ENCODE measurements at places on chromosomes 3 and 15. TPM values are rescaled to one million over a fixed set of nuclear protein-coding genes. Genes with fewer than 3 reads are reported as not detected.

The PKM gene
- polyA plus RNA-seq, result 575 TPM

The MED12L gene
- 0.46 TPM for polyA plus RNA-seq

The NIT2 gene
- 43.0 TPM for polyA plus RNA-seq

The AMIGO3 gene
- 0.66 TPM for polyA plus RNA-seq

The SECISBP2L gene
- 85.0 TPM for polyA plus RNA-seq

DNA sequence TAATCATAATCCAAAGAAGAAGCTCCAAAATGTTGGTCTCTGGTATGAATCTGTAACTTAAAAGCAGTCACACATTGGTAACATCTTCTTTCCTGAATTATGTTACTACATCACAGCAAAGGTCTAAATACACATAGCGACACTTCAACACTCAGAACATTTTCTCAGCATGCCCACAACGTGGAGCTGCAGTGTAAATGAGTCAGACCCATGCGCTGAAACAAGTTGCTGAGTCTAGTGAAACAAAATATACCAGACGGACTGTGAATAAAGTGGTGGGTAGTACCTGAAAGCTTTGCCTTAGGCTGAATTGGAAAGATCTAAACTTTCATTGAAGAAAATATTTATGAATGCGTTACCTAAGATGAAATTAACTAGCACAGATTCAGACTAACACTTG, 33.2 kb upstream of the GOLGA8B start:
- no peak for DNase-seq

DNA sequence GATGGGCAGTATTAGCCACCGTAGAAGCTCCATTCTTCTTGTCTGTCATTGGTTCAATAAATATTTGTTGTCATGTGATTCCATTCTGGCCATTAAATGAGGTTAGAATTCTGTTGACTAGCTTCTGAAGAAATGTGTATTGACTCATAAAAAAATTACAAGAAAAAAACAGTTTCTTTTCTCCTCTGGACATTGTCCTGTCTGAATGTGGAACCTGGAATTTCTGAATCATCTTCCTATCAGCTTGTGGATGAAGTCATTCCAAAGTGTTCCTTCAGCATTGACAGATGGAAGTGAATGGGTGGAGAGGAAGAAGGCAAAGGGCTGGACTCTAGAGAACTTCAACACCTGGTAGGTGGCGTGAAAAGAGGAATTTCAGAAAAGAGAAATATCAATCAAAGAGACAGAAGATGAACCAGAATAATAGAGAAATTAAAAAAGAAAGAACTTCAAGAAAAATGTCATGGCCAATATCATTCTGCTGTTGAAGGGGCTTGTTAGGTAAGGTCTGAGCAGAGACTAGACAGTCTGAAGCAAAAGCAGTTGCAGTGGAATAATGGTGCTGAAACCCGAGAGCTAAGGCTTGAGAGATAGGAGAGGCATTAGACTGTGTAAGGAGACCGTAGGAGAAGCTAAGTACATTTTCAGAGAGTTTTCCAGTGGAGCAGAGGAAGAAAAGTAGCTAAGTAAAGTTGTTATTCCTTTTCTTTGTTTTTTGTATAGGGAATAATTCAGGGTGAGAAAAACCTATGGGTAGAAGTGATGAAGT, 806.6 kb downstream of the SQOR start:
- no peak for DNase-seq

DNA sequence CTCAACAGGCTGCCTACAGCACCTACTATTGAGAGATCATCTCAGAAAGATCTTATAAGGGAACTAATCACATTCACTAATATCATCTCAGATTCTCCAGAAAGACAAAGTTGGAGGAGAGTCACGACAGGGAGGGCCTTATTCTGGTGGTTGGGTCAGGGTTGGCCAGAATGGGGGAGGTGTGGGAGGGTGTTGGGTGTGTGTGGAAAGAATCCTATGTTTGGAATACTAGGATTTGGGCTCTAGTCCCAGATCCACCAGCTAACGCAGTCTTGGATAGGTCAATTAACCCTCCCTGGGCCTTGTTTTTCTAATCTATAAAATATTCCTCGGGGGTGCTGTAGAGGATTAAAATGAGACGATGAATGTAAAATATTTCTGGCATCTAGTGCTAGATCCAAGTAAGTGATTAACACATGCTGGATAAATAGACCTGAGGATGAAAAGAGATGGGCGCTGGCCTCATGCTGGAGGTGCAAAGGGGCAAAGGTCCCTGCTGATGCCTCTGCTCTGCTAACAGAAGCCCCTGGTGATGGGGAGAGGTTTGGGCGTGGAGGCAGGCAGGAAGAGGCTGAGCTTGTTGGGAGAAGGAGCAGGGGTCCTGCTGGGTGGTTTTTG, 67.6 kb upstream of the ETV5 start:
- DNase-seq, result no peak

Data from right lung (tissue), 10 donors.